ENCODE measurements at places on chromosomes 7 and 10. TPM values are rescaled to one million over a fixed set of nuclear protein-coding genes. Genes with fewer than 3 reads are reported as not detected.

DNA sequence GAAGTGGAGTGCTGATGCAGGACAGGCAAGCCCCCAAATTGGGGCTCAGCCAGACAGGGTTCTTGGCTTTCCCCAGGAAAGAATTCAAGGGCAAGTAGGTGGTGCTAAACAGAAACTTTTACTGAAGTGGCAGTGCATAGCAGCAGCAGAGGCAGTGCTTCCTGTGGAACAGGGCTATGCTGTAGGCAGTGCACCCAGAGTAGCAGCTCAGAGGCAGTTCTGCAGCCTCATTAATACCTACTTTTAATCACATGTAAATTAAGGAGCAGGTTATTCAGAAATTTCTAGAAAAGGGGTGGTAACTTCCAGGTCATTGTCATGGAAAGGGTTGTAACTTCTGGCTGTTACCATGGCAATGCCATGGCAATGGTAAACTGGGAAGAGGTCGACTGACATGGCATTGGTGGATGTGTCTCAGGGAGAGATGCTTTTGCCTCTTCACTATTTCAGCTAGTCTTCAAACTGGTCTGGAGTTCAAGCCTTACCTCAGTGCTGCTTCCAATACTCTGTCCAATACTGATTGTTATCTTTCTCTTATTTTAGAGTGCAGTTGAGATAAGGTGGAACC lies 29.2 kb downstream of the PRSS58 start:
- no peak for DNase-seq

GRCh38 chr7:71144963-71145362 lies 13.0 kb downstream of the GALNT17 start:
- no peak for DNase-seq

- DNase-seq: no peak
Measured at GRCh38 chr7:80414331-80414730, 97.5 kb downstream of the GNAT3 start.

Gene NKX1-2
- total RNA-seq: 2.3 TPM

All from endodermal cell (in vitro differentiated cells).